Cardiac septum (tissue), 1 donor: ENCODE measurements at places on chromosomes 16 and 17.

DNA sequence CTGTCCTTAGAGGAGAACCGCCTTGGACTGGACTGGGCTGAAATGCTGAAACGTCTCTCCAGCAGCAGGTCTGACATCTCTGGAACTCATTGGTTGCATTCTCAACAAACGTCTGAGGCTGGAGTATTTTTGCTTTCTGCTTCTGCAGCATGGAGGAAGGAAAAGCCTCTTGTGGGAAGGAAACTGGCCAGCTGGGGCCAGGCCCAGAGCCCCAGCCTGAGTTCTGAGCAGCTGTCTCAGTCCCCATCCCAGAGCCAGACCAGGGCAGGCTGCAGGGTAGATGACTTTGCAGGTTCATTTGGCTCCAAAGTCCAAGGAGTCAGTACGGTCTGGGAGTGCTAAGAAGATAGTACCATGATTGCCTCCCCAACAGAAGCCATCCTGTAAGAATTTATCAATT, 18.3 kb downstream of the TEKT3 start:
- no peak for DNase-seq

DNA sequence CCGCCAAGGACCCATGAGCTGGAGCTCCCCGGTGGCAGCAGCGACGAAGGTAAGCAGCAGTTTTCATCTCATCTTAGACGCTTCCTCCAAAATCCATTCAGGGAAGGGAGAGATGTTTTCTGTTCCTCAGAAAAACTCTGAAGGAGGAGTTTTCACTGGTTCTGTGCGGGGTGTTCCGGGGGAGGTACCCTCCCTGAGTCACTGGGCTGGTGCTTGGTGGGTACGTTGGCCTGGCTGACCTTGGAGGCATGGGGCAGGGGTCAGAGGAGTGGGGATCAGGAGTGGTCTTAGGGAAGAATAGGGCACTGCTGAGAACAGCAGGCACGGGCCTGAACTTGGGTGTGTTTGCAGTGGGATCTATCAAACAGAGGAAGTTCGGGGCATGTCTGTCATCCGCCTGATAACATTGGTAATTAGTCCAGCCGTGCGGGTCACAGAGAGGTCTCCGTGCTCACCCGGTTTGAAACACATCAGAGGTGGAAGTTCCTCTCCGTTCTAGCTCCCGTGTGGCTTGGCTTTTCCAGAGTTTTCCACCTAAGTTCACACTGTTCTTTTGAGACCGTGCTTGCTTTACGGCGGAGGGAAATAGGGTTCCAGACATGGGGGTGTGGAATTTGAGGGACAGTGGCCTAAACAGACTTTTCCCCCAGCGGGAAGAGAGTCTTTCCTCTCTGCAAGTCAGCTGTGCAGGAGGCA, 59.6 kb upstream of the CIBAR2 start:
- no peak for DNase-seq

- DNase-seq, result no peak
Observed at GRCh38 chr17:28364665-28365363, at the start of gene SEBOX. Gene SEBOX, minus strand, starts transcription at chr17:28365199. Its CDS starts 48 bp downstream, at chr17:28365151.

DNA sequence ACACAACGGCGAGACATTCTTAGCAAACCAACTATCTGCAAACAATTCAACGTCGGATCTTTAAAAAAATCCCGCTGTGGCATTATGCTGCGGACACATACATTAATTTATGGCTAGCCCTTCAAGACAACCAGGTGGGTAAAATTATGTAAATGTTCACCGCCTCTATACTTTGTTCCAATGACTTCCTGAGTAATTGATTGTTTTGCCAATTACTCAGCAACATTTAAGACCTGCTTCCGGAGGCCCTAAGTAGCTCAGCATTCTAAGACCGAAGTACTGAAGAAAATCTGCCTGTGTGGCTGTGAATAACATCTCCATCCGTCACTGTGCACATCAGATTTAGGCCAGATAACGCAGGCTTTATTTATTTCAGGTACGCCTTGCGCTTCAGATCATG, 23.3 kb downstream of the QPRT start:
- DNase-seq, result peak; percentile 29

DNA sequence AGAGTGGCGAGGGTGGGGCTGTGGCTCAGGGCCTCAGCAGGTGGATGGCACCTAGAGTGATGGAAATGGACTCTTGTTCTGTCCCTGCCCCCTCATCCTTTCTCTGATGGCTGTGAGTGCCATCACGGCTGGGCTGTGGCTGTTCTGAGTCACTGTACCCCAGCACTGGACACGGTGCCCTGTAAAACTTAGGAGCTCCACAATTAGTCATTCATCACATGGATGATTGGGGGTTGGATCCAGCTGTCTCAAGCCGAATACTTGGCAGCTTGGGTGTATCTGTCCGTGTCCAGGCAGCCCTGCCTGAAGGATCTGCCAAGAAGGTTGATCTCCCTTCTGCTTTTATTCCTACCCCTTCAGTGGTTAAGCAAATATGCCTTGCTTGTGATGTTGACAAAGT, 295.5 kb upstream of the EEF2KMT start:
- DNase-seq, result no peak

- DNase-seq, result no peak
Observed at GRCh38 chr16:53129281-53130158, 74.7 kb downstream of the CHD9 start.

- no peak for DNase-seq
Observed at GRCh38 chr17:1137465-1137894, 42.3 kb downstream of the ABR start.

DNA sequence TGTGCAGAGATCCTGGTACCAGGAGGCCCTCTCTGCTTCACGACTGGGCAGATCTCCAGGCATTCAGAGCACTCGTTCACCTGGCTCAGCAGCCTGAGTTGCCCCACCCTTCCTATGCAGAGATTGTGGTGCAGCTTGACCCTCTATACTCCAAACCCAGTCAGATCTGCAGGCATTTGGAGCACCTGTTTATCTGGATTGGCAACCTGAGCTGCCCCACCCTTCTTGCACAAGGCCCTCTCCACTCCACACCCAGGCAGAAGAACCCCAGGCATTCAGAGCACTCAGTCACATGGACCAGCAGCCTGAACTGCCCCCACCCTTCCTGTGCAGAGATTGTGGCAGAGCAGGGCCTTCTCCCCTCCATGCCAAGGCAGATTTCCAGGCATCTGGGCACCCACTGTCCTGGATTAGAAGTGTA, 88.4 kb upstream of the CDH5 start:
- DNase-seq, result no peak

GRCh38 chr16:52690468-52690867, 143.5 kb upstream of the TOX3 start:
- no peak for DNase-seq

DNA sequence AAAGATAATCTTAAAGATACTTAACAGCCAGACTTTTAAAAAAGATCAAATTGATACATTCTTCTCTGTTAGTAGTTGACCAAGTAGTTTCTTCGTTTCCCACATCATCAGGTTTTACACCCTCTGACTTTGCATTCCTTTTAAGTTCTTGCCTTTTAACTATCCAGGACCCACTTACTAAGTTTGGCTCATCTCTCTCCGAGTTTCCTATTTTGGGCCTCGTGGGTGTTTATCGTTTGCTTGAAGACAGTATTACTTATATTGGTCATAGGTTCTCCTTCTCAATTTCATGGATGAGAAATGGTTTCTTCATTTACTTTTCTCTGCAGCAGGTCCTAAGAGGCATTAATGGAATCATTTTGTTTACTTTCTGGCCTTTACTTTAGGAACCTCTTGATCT, 43.2 kb downstream of the RPA1 start:
- no peak for DNase-seq

DNA sequence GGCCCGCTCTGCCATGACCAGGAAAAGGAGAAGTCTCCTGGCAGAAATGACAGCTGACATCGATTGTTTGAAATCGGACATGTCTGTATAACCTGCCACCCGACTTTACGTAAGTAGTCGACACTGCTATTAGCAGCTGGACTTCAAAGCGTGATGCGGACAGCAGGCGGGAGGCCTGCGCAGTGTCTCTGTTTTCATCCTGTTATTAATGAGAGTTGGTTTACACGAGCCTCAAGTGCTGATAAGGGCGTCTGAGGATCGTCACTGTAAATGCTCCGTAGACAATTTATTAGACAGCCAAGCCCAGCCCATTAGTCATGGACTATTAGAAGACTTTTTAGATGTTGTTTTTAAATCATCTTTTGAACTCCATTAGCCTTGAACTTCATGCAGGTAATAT, 328.3 kb downstream of the FOXL1 start:
- no peak for DNase-seq

- peak; percentile 78 for DNase-seq
Observed at GRCh38 chr17:33234930-33235685, 58.0 kb downstream of the ASIC2 start.

- DNase-seq, result no peak
Observed at GRCh38 chr17:73582359-73582758, 61.9 kb downstream of the SDK2 start.

DNA sequence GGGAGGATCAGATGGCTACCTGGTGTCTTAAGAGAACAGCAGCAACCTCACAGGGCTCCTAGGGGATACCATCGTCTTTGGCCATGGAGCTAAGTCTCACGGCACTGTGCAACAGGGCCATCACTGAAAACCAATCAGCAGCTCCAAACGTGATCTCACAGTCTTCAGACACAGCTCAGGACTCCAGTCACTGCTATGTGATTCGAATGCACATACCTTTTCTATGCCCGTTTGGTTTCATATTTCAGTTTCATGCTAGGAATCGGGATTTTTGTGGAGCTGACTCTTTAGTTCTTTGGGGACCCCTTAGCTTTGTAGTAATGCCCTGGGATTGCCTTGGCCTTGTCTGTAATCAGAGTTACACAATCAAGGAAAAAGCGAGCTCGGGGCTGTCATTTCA, 162.8 kb upstream of the CDH11 start:
- DNase-seq, result no peak

- no peak for DNase-seq
Observed at GRCh38 chr17:55660178-55660886, 62.3 kb downstream of the TMEM100 start.

- no peak for DNase-seq
Observed at GRCh38 chr17:40565769-40566409, 617 bp upstream of the CCR7 start.

GRCh38 chr17:66829883-66830282, 5.0 kb upstream of the CACNG5 start:
- DNase-seq, result peak; percentile 60

DNA sequence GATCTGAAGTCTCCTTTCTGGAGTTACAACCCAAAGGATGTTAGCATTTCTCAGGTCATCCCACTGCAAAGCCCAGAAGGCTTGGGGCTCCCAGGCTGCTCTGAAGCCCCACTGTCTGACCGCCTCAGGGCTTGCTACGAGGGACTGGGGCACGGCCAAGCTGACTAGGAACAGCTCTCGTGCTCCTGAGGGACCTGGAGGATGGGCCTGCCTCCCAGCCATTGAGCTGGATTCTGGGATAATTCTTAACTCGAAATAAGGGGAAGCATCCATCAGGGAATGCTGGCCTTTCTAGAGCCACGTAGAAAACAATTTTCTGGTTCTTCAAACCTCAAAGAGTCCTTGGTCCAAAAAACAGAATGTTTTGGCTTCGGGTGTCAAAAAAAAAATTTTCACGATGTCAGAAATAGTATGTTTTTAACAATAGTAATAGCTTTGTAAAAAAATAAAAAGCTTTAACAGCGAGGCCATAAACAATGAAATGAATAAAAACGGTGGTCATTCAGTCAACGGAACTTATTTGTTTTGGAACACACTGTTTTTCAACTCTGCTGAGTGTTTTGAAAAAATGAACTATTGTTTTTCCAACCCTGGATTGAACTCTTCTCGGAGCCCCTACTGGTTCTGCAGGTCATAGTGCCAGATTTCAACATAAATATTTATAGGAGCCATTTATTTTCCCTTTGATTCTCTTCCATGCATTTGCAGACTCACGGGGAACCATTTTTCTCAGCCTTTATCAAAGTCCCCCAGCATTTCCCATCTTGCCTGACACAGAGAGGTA, 16.4 kb upstream of the HERPUD1 start:
- DNase-seq, result no peak
